ENCODE measurements at places on chromosomes 5 and 9. TPM values are rescaled to one million over a fixed set of nuclear protein-coding genes. Genes with fewer than 3 reads are reported as not detected.

- no peak for DNase-seq
- H3K27ac ChIP-seq, result no peak overlapping the region
Measured at GRCh38 chr5:155773680-155774079, 553.3 kb upstream of the SGCD start.

DNA sequence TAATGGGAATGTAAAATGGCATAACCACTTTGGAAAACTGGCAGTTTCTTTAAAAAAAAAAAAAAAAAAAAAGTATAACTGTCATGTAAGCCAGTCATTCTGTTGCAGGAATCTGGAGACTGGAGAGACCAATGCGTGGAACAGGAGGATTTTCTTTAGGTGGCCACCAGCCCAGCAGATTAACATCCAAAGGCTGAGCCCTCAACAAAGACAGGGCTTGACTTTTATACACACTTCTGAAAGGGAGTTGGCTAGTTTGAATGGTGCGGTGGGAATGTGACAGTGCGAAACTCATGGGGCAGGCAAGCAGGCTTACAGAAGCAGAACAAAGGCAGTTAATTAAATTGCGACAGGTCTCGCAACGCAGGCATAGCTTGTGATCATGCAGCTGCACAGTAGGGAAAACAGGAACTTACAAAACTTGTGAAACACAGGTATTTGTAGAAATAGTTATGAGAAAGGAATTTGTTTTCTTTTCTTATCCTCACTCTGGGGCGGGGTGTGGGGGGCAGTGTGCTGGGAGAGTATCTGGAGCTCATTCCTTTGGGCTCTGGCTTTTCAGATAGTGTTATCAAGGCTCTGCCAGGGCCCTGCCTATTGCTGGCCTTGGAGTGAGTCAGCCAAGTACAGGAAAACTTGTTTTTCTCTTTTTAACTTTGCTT, 12.0 kb downstream of the UIMC1 start:
- H3K4me1 ChIP-seq, result no peaks in the 10 kb centered on the region
- H3K4me3 ChIP-seq, result no peak overlapping the region
- peak overlapping the region; percentile 14 for H3K27ac ChIP-seq
- H3K36me3 ChIP-seq, result no peaks in the 10 kb centered on the region

DNA sequence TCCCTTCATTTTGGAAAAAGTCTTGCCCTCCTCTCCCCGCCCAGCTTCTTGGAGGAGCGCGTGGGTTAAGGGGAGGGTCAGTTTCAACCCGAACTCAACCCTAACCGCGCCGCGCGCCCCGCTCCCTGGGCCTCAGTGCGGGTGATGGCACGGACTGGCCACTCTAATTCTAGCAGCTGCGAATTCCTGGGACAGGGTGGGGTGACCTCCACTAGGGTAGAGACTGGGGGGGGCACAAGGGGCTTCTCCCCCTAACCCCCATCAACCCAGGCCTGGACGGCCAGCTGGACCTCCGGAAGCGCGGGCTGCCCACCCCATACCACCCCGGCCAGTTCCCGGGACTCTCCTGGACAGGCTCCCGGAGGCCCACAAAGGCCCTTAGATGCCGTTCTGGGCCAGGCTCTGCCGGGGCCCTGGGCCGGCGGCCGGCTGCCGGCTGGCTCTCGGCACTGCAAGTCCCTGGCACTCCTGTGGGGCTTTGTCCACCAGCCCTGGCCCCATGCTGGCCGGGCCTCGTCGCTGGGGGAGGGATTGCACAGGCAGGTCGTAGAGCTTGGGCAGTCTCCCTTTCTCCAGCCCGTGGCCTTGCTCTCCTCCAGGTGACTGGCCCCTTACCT, 7.2 kb upstream of the PSD2 start:
- H3K36me3 ChIP-seq, result no peaks in the 10 kb centered on the region
- no peak for DNase-seq
- H3K4me1 ChIP-seq, result no peaks in the 10 kb centered on the region

Gene CAMK2A
- polyA plus RNA-seq, result not detected

DNA sequence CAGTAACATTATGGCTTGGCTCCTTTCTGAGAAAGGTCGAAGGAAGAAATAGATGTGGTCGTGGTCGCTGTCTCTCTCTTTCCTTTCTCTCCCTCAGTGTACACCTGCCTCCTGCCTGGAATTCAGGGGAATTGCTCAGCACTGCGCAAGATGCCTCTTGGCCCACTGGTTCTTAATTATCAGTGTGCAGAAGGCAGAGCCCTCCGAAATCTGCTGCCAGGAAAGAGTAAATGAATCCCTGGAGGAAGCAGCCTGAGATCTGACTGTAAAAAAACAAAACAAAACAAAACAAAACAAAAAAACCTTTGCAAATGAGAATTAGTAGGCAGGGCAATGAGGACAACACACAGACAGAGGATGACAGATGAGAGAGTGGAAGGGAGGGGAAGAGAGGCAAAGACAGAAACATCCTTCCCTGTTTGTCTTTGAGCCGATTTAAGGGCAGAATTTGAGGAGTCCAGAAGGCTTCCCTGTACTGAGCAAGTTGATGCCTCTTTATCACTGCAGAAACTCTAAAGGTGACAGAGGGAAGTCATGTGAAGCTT, 113.8 kb upstream of the PUM3 start:
- no peak overlapping the region for H3K4me3 ChIP-seq
- no peaks in the 10 kb centered on the region for H3K36me3 ChIP-seq
- no peak overlapping the region for H3K27ac ChIP-seq
- H3K4me1 ChIP-seq, result no peaks in the 10 kb centered on the region
- no peak for DNase-seq

- DNase-seq, result no peak
- no peaks in the 10 kb centered on the region for H3K27me3 ChIP-seq
- no peaks in the 10 kb centered on the region for H3K4me1 ChIP-seq
- H3K27ac ChIP-seq, result peak overlapping the region; percentile 31
- H3K4me3 ChIP-seq, result no peak overlapping the region
Measured at GRCh38 chr5:135264451-135265440, 134.3 kb downstream of the MACROH2A1 start.

Gene PDZD2
- 1.1 TPM for polyA plus RNA-seq

- H3K36me3 ChIP-seq, result no peaks in the 10 kb centered on the region
- no peaks in the 10 kb centered on the region for H3K27me3 ChIP-seq
- H3K4me3 ChIP-seq, result no peak overlapping the region
- H3K27ac ChIP-seq, result no peak overlapping the region
- no peak for DNase-seq
Measured at GRCh38 chr5:5602554-5602953, 180.1 kb downstream of the ICE1 start.

Gene PNPLA7
- 1.0 TPM for polyA plus RNA-seq

Gene LCN2
- polyA plus RNA-seq, result 10.8 TPM

DNA sequence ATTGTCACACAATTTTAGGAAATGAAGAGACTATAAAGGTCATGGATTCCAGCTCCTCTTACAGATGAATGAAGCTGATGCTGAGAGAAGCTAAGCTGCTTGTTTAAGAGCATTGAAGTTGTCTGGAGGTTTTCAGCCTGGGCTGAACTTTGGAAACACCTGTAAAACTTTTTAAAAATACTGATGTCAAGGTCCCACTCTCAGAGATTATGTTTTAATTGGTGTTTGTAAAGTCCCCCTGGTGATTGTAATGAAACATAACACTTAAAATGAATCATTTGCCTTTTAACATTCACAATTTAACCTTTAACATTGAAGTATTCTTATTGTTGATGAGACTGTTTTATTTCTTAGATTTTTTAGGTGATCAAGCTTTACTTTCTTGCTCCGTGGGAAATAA, 16.4 kb downstream of the RAD23B start:
- H3K27me3 ChIP-seq, result no peaks in the 10 kb centered on the region
- peaks cover 11% of the 10 kb centered on the region for H3K36me3 ChIP-seq
- H3K4me3 ChIP-seq, result no peak overlapping the region
- no peak overlapping the region for H3K27ac ChIP-seq

- no peaks in the 10 kb centered on the region for H3K4me1 ChIP-seq
- no peak for DNase-seq
- H3K27me3 ChIP-seq, result peaks cover 2% of the 10 kb centered on the region
- H3K36me3 ChIP-seq, result no peaks in the 10 kb centered on the region
- no peak overlapping the region for H3K27ac ChIP-seq
Measured at GRCh38 chr9:116966199-116966598, 279.1 kb downstream of the TRIM32 start.

Gene HDAC3
- polyA plus RNA-seq, result 20.1 TPM

GRCh38 chr9:84947412-84947972, 278.0 kb downstream of the NTRK2 start:
- H3K4me1 ChIP-seq, result no peaks in the 10 kb centered on the region
- no peak overlapping the region for H3K27ac ChIP-seq
- H3K27me3 ChIP-seq, result peaks cover 7% of the 10 kb centered on the region
- no peak for DNase-seq
- H3K4me3 ChIP-seq, result no peak overlapping the region
- no peaks in the 10 kb centered on the region for H3K36me3 ChIP-seq

Gene BTNL9
- 4.8 TPM for polyA plus RNA-seq

DNA sequence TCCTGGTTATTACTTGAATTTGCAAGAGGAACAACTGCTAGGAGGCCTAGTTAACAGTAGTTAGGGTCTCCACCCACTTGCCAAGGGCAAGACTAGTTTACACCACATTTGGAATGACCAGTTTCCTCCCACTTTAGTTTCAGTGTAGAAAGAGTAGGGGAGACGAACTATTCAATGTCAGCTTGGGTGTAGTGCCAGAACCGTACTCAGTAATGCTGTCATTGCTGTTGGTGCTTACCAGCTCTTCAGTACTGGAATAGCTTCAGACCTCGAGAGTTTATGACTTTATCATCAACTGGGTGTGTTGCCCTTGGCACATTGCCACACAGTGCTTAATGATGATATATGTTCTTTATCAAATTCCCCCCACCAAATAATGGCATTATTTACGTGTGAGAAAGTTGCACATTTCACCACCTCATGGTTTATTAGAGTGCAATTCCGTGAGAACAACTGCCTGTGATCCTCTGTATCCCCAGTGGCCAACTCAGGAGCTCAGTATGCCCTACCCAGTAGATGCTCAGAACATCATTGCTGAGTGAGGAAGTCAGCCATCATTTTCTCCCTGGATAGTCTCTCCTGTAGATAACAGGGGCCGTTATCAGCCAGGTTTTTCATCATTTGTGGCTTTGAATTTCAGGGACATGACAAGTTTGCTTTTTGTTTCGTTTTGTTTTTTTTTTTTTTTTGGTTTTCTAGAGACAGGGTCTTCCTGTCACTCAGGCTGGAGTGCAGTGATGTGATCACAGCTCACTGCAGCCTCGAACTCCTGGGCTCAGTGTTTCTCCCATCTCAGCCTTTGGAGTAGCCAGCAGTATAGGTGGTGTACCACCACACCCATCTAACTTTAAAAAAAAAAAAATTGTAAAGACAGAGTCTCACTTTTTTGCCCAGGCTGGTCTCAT, 67.3 kb downstream of the DOCK8 start:
- H3K27me3 ChIP-seq, result no peaks in the 10 kb centered on the region
- no peaks in the 10 kb centered on the region for H3K4me1 ChIP-seq
- H3K27ac ChIP-seq, result no peak overlapping the region

DNA sequence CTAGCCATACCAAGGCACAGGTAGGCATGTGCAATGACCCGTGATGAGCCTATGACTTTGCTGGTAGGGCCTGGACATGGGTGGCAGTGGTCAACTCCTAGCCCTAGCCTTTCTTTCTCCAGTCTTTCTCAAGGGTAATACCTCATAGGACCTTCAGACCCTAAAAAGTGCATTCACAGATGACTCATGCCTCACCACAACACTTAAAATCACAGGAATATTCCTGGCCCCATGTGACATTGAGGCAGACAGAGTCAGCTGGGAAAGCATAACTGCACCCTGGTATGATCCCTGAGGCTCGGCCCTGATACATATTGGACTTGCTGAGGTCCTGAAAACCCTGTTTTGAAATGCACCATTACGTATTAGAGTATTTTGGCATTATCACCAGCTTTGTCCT, 449.5 kb downstream of the HINT1 start:
- DNase-seq, result no peak
- H3K27ac ChIP-seq, result no peak overlapping the region
- H3K4me1 ChIP-seq, result no peaks in the 10 kb centered on the region

Gene WNK2
- polyA plus RNA-seq, result 0.65 TPM

Gene SNCAIP
- 2.1 TPM for polyA plus RNA-seq

DNA sequence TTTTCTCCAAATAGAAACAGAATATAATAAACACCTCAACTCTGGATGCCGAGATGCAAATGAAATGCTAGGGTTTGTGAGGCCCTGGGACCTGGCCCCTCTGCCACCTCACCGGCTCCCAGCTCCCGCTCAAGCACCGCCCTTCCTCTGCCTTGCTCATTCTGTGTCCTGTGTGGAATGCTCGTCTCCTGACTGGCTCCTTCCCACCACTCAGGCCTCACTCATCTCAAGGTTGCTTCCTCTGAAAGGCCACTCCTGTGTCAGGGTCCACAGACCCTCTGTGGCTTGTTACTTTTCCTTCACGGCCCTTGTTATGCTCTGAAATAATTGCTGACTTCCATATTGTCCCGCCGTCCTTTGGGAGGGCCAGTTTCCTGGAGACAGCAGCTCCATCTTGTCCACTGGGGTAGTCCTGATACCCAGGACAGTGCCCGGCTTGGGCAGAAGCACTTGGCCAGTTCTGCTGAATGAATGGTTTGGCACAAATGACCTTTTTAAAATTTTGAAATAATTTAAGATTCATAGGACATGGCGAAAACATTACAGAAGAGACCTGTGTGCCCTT, 15.4 kb downstream of the RNF44 start:
- H3K27me3 ChIP-seq, result no peaks in the 10 kb centered on the region
- H3K36me3 ChIP-seq, result no peaks in the 10 kb centered on the region
- H3K4me3 ChIP-seq, result no peak overlapping the region

Gene RASGRF2
- polyA plus RNA-seq, result 0.28 TPM

All from liver (tissue), 10 donors.